ENCODE measurements at places on chromosomes 7 and 10.

GRCh38 chr7:74475987-74476350 is 22.3 kb downstream of the GTF2IRD1 start:
- DNase-seq, result no peak

- no peak for DNase-seq
Observed at GRCh38 chr7:12609561-12609960, 39.0 kb downstream of the SCIN start.

DNA sequence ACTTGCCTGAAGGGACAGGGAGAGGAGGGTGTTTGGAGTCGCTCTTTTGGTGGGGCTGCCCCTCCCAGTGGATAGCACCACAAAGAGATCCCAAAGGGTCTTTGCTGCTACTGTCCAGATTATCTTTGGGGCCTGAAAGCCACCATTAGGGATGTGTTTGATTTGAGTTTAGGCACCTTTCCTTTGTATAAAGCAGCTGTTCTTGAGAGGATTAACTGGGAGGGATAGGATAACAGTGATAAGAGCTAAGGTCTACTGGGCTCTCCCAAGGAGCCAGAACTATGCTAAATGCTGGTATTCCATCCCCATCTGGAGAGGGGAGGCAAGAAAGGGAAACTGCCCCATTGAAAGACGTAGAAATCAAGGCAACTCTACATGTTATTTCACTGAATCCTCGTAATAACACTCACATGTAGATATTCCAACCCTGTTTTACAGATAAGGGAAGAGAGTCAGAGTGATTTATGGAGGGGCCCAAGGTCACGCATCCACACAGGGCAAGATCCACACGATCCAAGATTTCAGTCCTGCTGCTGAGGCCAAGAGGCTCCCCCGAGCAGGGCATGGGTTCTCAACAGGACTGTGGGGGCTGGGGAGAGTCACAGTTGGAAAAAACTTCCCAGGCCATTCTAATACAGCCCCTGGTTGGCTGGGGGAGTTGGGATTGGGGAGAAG is 11.1 kb upstream of the TCF7L2 start:
- DNase-seq, result no peak

DNA sequence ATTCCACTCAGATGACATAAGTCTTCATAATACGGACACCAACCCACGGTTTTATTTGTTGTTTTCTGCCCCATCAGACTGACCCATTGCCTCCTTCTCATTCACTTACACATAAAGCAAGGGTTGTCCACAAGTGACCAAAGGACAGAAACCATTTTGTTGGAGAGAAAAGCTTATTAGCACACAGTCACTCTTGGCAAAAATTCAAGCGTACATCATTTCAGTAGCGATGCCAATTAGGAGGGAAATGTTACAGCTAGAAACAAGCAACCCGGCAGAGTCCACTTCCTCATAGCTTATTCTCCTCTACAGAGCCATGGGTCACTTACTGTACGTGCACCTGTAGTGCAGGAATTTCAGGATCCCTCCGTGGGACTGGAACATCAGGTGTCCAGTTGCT is 23.0 kb downstream of the ABLIM1 start:
- DNase-seq, result no peak

- no peak for DNase-seq
Observed at GRCh38 chr7:26930845-26931244, 66.5 kb upstream of the SKAP2 start.

DNA sequence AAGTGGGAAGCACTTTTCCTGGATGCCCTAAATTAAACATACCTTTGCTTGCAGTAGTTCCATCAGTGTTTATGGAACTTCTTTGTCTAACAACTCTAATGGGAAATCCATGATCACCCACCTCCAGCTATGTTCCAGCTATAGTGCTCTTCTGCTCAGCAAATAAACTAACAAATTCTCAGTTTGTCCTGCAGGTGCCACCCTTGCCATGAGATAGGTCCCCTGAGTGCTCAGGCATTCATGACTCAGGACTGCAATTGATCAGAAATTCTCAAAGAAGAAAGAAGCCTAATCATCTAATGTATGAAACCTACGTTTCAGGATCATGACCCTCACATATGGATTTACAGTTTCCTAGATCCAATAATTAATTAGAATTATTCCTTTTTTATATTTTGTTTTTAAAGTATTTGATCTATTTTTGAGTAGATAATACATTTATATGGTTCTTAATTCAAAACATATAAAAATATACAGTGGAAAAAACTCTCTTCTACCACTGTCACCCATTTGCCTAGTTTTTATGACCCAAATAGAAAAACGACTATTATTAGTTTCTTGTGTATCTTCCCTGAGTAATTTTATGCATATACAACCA is 48.7 kb upstream of the DYNC1I1 start:
- no peak for DNase-seq

- DNase-seq, result no peak
Observed at GRCh38 chr10:21281765-21282484, 243.6 kb downstream of the SKIDA1 start.

DNA sequence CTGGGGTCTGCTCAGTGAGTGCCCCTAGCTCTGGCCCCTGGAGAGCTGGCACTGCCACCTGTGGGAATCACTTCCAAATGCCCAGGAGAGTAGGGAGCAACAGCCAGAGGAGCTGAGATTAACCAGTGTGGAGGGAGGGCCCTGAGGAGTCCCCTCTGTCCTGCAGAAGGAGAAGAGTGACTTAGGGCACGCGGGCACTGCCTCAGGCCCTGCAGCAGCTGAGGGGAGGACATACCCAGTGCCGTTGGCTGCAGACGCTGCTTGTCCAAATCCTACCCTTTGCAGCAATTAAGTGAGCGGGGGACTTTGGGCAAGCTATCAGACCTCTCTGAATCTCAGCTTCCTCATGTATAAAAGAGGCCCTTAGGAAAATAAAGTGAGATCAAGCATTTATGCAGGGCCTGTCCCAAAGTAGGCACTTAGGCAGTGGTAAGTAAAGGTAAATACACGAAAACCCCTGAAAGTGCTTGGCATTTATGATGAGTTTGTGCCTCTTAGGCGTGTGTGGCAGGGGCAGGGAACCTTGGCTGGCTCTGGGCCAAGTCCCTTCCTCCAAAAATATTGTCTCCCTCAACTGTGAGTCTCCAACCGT is 16.9 kb downstream of the PRF1 start:
- no peak for DNase-seq

DNA sequence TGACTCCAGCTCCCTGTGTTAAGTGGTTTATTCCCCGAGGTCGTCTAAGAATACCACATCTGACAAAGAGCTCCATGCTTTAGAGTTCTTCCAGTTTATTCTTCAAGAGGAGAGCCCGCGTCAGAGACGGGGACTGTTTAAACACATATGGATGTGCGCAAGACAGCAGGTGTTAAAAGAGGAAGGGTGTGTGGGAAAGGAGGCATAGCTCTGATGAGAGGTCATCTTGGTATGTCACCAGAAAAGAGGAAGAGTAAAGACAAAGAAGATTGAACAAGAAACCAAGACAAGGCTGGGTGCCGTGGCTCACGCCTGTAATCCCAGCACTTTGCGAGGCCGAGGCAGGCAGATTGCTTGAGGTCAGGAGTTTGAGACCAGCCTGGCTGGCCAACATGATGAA is 258.7 kb downstream of the CCDC3 start:
- no peak for DNase-seq

GRCh38 chr7:117707080-117707479 is 166.2 kb downstream of the CTTNBP2 start:
- no peak for DNase-seq

GRCh38 chr10:80186364-80187012 is 18.8 kb downstream of the ANXA11 start:
- no peak for DNase-seq

DNA sequence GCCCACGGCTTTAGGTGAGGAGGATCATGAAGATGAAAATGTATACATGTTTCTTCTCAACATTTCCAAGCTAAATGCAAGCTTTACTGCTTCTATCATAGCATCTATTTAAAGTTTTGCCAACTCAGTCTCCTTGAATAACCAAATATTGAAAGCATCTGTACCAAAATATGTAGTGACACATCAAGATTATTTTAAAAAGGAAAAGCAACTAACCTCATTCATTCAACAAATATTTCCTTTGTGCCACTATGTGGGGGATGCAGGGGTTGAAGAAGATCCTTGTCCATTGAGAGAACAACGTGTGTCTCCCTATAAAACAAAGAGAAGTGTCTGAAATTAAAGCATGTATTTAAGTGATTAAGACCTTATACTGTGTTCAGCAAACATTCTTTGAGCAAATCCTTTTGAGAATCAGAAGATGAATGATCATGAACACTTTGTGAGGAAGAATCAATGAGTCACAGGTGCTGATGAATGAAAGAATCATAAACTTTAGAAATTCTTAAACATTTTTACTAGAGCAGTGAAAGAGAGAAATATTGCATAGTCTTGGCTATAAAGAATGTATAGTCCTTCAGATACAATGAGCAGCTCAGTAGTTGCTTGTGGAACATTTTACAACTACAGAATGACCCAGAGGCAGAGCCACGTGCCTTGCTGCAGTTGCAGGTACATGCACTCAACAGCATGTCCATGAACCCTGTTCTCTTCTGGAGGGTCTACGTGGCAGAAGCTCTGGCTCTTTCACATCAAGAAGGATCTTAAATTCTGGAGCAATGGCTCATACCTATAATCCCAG is 13.9 kb downstream of the TAS2R60 start:
- no peak for DNase-seq

Measured in activated CD8-positive, alpha-beta memory T cell treated with anti-CD3 and anti-CD28 coated beads for 4 hours (primary cell).